ENCODE measurements at places on chromosomes 12 and 14.

DNA sequence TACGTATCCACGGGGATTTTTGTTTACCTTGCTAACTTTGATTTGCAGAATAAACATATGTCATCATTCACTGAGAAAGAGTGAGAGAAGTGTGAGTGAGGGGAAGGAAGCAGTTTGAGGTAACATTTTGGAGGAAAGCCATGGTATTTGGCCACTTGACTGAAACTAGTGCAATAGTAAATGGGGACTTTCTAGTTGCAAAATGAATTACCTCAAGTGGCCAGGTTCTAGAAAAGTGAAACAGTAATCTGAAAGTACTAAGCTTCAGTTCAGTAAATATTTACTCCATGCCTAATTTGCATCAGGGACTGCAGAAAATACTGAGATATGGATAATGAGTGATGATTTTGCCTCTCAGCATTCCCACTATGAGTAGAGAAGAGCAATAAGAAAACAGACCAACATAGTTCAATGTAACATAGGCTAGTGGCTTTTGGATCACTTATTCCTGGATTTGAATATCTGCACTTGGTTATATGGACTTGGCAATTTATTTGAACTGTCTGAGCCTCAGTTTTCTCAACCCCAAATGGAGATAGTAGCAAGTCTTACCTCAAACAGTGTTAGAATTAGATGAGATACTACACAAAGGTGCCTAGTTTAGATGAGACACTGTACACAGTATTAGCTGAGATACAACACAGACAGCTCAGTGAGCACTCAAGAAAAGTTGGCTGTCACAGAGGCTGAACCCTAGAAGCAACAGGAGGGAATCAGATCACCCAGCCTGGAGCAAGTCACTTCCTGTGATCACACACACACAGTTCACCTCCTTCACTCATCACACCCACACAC is 439.1 kb downstream of the NPAS3 start:
- DNase-seq = no peak

DNA sequence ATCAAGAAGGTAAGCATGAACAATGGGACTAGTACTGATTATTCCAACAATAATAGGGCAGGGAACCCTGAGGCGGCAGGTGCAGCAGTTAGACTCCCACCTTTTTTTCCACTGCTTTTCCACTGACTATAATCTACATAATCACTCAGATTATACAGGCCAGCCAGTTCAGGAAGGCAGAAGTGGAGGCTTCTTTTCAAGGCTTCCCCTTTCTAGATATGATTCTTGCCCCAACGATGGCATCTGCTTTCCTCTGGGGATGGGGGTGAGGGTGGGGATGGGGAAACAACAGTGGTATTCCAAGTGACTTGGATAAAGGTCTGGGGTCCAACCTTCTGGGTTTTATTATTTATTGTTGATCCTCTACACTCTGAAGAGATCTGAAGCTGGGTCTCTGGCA is 331 bp downstream of the NCKAP1L start:
- no peak for DNase-seq

DNA sequence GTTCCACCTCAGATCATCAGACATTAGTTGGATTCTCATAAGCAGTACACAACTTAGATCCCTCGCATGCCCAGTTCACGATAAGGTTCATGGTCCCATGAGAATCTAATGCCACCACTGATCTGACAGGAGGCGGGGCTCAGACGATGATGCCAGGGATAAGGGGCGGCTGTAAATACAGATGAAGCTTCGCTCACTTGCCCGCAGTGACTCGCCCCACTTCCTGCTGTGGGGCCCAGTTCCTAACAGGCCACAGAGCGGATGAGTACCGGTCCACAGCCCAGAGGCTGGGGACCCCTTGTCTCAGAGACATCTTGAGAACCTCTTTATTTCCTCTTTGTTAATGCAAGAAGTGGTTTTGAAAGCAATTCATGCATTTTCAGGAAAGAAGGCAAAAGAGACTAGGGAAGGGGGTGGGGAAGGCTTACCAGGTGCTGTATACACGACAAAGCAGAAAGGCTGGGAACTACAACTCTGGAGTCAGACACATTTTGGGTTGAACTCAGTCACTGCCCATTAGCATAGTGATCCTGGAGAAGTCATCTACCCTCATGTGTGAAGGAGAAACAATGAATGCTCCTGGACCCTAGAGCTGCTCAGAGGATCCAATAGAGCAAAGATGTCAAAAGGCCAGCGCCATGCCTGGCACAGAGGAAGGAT is 68.7 kb downstream of the EID3 start:
- DNase-seq = no peak

DNA sequence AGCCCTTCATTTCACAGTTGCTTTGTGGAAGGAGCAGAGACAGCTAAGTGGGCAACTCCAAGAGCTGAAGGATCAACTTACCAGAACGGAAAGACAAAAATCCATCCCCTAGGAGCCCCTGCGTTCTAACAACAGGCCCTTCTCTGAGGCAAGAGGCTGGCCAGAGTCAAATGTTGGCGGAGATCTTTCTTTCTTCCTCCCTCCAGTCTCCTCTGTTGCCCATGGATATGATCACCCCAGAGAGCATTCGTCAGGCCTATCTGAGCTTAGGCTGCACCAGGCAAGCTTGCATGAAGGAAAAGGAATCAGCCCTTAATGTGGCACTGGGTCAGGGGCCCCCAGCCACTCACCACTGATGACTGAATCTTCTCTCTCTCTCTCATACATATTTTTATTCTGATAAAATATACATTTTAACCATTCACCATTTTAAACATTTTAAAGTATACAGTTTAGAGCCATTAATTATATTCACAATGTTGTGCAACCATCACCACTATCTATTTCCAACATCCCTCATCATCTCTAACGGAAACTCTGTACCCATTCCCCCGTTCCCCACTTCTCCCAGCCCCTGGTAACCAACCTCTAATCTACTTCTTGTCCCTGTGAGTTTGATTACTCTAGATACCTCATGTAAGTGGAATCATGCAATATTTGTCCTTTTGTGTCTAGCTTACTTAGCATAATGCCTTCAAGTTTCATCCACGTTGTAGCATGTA is 52.9 kb upstream of the CCND2 start:
- no peak for DNase-seq

DNA sequence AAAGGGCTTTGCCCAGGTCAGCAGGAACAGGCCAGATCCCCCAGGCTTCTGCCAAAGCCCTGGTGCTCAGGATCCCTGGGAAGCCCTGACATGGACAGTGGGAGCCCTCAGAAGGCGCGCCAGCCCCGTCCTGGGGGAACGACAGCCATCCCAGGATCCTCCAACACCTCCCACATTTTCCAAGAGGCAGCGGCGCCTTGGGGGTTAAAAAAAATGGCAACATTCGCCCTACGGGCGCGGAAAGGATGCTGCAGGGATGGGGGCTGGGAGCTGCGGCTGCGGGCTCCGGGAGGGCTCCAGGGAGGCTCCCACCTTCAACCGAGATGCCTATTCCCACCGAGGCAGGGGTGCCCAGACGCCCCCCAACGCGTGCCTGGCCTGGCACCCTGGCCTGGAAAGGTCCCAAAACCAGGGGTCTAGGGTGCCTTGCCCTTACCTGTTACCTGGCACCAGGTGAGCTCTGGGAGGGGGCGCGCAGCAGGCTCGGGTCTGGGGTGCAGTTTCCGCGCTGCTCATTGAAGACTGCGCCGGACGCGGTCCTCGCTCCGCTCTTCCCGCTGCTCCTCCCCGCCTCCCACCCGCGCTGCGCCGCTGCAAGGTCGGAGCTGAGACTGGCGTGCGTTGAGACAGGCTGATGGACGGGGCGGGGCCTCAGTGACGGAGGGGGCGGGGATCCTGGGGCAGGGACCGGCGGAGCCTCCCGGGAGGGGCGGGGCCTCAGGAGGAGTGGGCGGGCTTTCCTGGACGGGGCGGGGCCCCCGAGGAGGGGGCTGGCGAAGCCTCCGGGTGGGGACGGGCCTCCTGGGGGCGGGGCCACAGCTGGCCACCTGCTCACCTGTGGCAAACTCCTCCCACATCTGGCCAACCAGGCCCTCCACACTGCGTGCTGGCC is at the start of gene ABCB9:
ABCB9 (minus strand) TSS at position 613 of the 892 bp plus-strand sequence. CDS start 6,228 bp downstream, outside the sequence.
- DNase-seq = peak; percentile 52

GRCh38 chr12:116053479-116054200 is 223.9 kb downstream of the MED13L start:
- no peak for DNase-seq

- DNase-seq = no peak
These were observed 22.7 kb downstream of the ITPR2 start for GRCh38 chr12:26810330-26810729.

- DNase-seq = no peak
These were observed 15.4 kb upstream of the TRHDE start for GRCh38 chr12:72256725-72257124.

- DNase-seq = no peak
These were observed 260.7 kb downstream of the SSPN start for GRCh38 chr12:26455936-26456574.
